ENCODE measurements at places on chromosomes 2 and 18. TPM values are rescaled to one million over a fixed set of nuclear protein-coding genes. Genes with fewer than 3 reads are reported as not detected.

DNA sequence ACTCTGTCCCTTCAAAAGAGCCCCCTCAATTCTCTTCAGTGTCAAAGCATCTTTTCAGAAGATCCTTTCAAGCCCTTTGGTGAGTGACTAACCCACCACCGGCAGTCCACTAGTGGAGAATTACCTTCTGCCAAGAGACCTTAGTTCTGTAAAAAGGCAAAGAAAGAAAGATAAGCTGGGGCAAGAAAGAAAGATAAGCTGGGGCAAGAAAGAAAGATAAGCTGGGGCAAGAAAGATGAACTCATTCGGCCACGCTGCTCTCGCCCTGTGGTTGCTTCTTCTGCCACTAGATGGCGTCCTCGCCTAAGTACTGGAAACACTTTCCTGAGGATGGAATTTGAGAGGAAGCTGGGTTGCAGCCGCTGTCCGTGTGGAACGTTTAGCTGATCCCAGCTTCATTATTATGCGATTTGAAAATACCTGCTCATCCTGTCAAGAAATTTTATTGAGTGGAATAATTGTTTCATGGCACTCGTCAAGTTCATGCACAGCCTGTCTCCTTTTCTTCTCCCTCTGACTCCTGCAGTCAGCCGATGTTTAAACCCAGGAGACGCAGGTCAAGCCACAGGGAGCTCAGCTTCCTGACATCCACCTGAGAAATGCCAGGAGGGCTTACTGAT lies 17.3 kb upstream of the ANXA4 start:
- no peak overlapping the region for H3K27ac ChIP-seq
- H3K4me3 ChIP-seq, result no peak overlapping the region
- peak; percentile 88 for DNase-seq
- H3K36me3 ChIP-seq, result no peaks in the 10 kb centered on the region
- H3K27me3 ChIP-seq, result no peaks in the 10 kb centered on the region

DNA sequence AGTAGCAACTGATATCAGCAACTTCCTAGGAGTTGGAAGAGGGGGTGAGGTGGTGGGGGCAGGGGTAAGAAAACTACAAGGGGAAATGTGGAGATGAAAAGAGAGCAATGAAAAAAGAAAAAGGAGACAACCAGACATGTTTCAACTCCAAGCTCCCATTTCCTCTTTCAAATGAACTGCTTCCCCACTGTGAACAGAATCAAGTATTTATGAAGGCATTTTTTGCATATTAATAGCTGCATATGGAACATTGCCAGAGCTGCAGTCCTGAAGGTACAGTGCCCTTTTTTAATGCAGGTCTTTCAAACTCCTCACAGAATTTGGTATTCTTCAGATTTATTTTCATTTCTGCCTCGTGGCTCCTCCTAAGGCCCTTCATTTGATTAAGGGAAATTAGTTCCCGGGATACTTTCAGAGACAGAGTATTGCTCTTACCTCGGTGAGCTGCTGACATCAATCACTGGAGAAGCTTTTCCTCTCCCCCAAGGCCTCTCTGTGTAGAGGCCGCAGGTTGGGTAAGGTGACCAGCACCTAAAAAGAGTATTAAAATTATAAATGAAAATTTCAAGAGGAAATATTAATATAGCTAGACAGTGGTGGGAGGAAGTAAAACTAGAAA lies 68.4 kb downstream of the KIAA2012 start:
- no peaks in the 10 kb centered on the region for H3K4me1 ChIP-seq
- no peak overlapping the region for H3K27ac ChIP-seq
- no peak for DNase-seq
- H3K36me3 ChIP-seq, result no peaks in the 10 kb centered on the region
- H3K27me3 ChIP-seq, result no peaks in the 10 kb centered on the region
- no peak overlapping the region for H3K4me3 ChIP-seq

- no peak overlapping the region for H3K27ac ChIP-seq
- no peaks in the 10 kb centered on the region for H3K36me3 ChIP-seq
- H3K4me1 ChIP-seq, result no peaks in the 10 kb centered on the region
- DNase-seq, result peak; percentile 40
- H3K4me3 ChIP-seq, result no peak overlapping the region
These were observed 23.6 kb upstream of the SLC9A4 start for GRCh38 chr2:102449370-102449974.

GRCh38 chr2:241868661-241869081 lies 858 bp upstream of the RTP5 start:
- H3K4me1 ChIP-seq, result peaks cover under 1% of the 10 kb centered on the region
- peaks cover 4% of the 10 kb centered on the region for H3K27me3 ChIP-seq
- H3K4me3 ChIP-seq, result no peak overlapping the region

- peak overlapping the region; percentile 91 for H3K27ac ChIP-seq
- no peak overlapping the region for H3K4me3 ChIP-seq
- no peaks in the 10 kb centered on the region for H3K36me3 ChIP-seq
- no peak for DNase-seq
These were observed 2.2 kb downstream of the SPATS2L start for GRCh38 chr2:200308546-200309295.

GRCh38 chr18:64416990-64417389 lies 268.1 kb upstream of the LINC00305 start:
- no peak overlapping the region for H3K27ac ChIP-seq
- no peak for DNase-seq
- no peaks in the 10 kb centered on the region for H3K27me3 ChIP-seq
- no peaks in the 10 kb centered on the region for H3K36me3 ChIP-seq
- H3K4me3 ChIP-seq, result no peak overlapping the region

GRCh38 chr2:230658577-230658876 lies 54.1 kb upstream of the CAB39 start:
- no peak for DNase-seq
- H3K4me3 ChIP-seq, result no peak overlapping the region

GRCh38 chr2:36960005-36960675 lies 6.2 kb downstream of the STRN start:
- H3K36me3 ChIP-seq, result no peaks in the 10 kb centered on the region
- H3K27me3 ChIP-seq, result no peaks in the 10 kb centered on the region
- H3K27ac ChIP-seq, result no peak overlapping the region
- H3K4me1 ChIP-seq, result peaks cover 9% of the 10 kb centered on the region

DNA sequence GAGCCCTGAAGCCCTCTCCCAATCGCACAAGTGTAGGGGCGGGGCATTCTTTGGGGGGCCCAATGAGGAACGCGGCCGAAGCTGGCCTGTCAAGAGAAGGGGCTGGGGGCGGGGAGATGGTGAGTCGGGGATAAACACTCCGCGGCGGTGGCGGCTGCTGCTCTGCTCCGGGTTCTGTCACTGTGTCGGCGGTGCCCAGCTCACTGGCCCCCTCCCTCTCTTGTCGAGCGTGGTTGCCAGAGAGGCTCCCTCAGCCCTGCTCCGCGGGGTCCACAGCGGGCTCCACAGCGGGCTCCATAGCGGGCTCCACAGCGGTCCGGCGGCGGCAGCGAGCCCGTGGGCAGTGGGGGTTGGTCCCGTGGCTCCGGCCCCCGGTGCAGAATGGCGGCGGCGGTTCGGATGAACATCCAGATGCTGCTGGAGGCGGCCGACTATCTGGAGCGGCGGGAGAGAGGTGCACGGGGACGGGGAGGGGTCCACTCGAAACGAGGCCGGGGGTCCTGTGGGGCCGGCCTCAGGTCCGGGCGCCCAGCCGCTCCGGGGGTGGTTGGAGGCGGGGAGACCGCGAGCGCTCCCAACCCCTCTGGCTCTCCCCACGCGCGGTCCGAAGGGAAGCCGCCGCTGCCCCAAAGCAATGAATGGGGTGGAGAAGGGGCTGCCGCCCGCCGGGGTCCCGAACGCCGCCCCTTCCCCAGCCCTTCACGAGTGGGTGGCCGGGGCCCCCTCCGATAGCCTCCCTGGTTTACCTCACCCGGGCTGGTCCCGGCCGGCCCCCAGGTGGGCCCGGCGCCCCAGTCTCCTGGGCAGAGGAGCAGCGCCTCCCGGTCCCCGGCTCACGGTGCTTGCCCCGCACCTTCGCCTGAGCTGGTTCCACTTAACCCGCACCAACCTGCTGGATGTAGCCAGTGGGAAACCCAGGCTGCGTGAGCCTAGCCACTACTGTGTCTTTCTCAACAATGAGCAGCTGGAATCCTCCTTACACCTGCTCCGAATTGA lies at the start of gene MXD1:
Gene MXD1, plus strand, starts transcription at position 160 of the 996 bp plus-strand sequence. Its CDS starts 222 bp downstream, at position 382.
- peaks cover 6% of the 10 kb centered on the region for H3K36me3 ChIP-seq
- H3K4me1 ChIP-seq, result peaks cover 7% of the 10 kb centered on the region
- H3K27ac ChIP-seq, result peak within 1 kb of the TSS; percentile 98
- peak within 1 kb of the TSS; percentile 91 for H3K4me3 ChIP-seq
- no peaks in the 10 kb centered on the region for H3K27me3 ChIP-seq

DNA sequence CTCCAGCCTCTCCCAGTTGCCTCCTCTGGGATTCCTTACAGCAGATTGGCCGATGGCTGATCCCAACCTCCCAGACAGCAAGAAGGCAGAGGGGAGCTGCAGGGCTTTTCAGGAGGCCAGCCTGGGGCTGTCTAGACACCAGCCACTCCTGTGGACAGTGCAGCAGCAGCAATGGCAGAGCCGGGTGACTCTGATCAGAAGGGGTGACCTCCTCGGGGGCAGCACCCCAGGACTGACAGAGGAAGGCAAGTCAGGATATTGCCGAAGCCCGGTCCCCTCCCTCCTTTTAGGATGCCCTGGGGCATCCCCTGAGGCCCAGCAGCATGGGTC lies 84.5 kb downstream of the INHBB start:
- H3K27me3 ChIP-seq, result no peaks in the 10 kb centered on the region
- no peak overlapping the region for H3K4me3 ChIP-seq
- no peaks in the 10 kb centered on the region for H3K4me1 ChIP-seq
- H3K36me3 ChIP-seq, result no peaks in the 10 kb centered on the region
- no peak for DNase-seq

- no peak overlapping the region for H3K4me3 ChIP-seq
- no peaks in the 10 kb centered on the region for H3K27me3 ChIP-seq
- H3K36me3 ChIP-seq, result no peaks in the 10 kb centered on the region
- H3K27ac ChIP-seq, result no peak overlapping the region
These were observed 183.1 kb upstream of the ARL4C start for GRCh38 chr2:234679741-234680687.

DNA sequence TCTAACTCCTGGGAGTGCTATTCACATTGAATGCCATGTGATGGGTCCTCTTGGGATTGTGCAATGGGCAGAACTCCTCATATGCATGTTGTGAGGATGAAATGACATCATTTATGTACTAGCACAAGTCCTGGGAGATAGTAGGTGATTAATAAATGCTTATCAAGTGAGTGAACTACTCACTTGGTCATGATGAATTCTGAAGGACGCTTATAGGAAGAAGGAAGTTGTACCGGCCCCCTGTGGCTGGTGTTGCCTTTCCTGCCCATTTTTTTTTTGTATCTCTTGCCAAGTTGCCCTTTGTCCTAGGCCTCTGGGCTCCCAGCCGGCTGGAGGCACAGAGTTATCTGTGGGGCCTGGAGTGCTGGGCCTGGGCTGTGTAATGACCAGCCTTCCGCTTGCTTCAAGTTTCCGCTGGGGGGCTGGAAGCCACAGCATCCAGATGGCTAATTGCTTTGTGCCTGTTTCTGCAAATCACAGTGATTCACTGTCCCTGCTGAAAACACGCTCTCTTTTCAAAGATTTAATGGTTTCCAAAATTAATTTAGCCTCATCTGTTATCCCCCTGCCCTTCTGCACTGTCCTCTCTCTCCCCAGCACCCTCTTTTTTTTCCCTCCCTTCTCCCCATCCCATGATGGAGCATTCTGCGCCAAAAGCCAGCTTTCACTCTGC lies 33.7 kb upstream of the MRPL33 start:
- no peak for DNase-seq
- peak overlapping the region; percentile 9 for H3K27ac ChIP-seq
- no peaks in the 10 kb centered on the region for H3K4me1 ChIP-seq
- no peaks in the 10 kb centered on the region for H3K36me3 ChIP-seq
- no peaks in the 10 kb centered on the region for H3K27me3 ChIP-seq

- H3K27ac ChIP-seq, result peak within 1 kb of the TSS; percentile 99
- peak within 1 kb of the TSS; percentile 67 for H3K4me3 ChIP-seq
- peak; percentile 30 for DNase-seq
- no peaks in the 10 kb centered on the region for H3K27me3 ChIP-seq
- no peaks in the 10 kb centered on the region for H3K36me3 ChIP-seq
These were observed at the start of gene BAZ2B for GRCh38 chr2:159616286-159616701. BAZ2B (minus strand) TSS chr2:159616548; CDS start chr2:159478719, 137,829 bp downstream.

- H3K4me1 ChIP-seq, result no peaks in the 10 kb centered on the region
- H3K27ac ChIP-seq, result no peak overlapping the region
- H3K4me3 ChIP-seq, result no peak overlapping the region
- no peaks in the 10 kb centered on the region for H3K36me3 ChIP-seq
- no peak for DNase-seq
These were observed 26.1 kb downstream of the MPHOSPH10 start for GRCh38 chr2:71156573-71156972.

The UGT1A6 gene
- total RNA-seq, result 6.2 TPM

The IL36G gene
- total RNA-seq, result not detected

The MCM6 gene
- 5.9 TPM for total RNA-seq

The MYCN gene
- 12.1 TPM for total RNA-seq

The PLCD4 gene
- 2.0 TPM for total RNA-seq
